ENCODE measurements at places on chromosomes 2 and 18. TPM values are rescaled to one million over a fixed set of nuclear protein-coding genes. Genes with fewer than 3 reads are reported as not detected.

- H3K27ac ChIP-seq: no peak overlapping the region
- H3K36me3 ChIP-seq: peaks cover 12% of the 10 kb centered on the region
- no peaks in the 10 kb centered on the region for H3K27me3 ChIP-seq
- H3K4me3 ChIP-seq: no peak overlapping the region
- peaks cover 36% of the 10 kb centered on the region for H3K4me1 ChIP-seq
Observed at GRCh38 chr18:13579874-13580273, 146.5 kb downstream of the FAM210A start.

- no peaks in the 10 kb centered on the region for H3K4me1 ChIP-seq
- no peak overlapping the region for H3K4me3 ChIP-seq
- H3K36me3 ChIP-seq: no peaks in the 10 kb centered on the region
- peaks cover 6% of the 10 kb centered on the region for H3K27me3 ChIP-seq
- no peak overlapping the region for H3K27ac ChIP-seq
Observed at GRCh38 chr2:46690825-46691224, 211.5 kb downstream of the TMEM247 start.

Gene C1QL2
- not detected for total RNA-seq

Gene SNRNP27
- 44.1 TPM for total RNA-seq

Gene FAM168B
- 72.1 TPM for total RNA-seq

DNA sequence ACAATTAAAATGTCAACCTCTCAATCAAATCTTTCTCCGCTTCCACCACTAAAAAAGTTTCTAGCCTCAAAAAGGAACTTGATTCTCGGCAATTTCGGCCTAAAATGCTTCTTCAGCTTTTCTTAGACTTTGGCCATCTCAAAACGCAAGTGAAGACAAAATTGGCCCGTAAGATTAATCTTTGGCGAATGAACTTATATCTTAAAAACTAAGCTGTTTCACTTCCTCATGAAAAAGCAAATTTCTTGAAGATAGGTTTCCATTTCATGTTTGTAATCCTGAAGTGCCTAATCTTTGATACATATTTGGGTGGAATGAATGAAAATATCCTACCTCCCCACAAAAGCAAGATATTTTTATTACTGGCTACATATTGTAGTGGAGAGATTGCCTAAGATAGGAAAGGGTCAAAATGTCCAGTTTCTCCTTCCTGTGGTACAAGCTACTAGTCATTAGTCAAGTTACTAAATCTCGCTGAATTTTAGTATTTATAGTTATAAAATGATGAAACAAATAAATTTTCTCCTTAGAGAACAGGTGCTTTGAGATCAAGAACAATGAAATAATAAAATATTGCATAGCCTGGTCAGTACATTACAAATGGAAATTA is 85.4 kb upstream of the ZEB2 start:
- no peaks in the 10 kb centered on the region for H3K36me3 ChIP-seq
- H3K27ac ChIP-seq: no peak overlapping the region
- peaks cover 2% of the 10 kb centered on the region for H3K27me3 ChIP-seq
- no peak overlapping the region for H3K4me3 ChIP-seq
- DNase-seq: no peak

Gene LRP2
- not detected for total RNA-seq

All from CD4-positive, CD25-positive, alpha-beta regulatory T cell (primary cell).